ENCODE measurements at places on chromosomes 5 and 9.
A peak's percentile ranks its signal among the peaks of the same experiment; 100 is the strongest.

DNA sequence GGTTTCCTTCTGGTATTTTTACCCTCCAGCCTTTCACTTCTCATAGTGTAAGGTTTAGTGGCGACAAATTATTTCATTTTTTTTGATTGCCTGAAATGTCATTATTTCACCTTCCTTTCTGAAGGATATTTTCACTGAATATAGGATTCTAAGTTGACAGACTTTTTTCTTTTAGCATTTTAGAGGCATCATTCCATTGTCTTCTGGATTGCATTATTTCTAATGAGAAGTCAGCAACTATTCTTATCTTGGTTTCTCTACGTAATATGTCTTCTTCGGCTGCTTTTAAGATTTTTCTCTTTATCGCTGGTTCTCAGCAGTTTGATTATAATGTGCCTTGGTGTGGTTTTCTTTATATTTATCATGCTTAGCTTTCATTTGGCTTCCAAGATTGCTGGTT lies 194.2 kb downstream of the GAPVD1 start:
- no peak for DNase-seq

DNA sequence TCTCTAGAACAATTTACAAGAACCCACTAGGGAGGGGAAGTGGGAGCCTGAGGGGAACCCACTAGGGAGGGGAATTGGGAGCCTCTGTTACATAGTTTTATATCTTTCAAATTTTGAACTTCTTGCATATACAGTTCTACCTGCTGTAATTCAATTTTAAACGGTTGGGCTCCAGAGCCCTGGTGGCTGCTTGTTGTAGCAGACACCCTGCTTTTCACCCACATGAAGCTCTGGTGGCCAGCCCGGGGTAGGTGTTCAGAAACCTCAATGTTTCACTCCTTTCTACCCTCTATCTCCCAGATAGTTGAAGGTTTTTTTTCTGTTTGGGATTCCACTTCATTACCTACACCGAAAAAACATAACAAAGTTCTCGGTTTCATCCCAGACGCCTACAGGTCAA lies 124.4 kb downstream of the TMEM174 start:
- DNase-seq = no peak

DNA sequence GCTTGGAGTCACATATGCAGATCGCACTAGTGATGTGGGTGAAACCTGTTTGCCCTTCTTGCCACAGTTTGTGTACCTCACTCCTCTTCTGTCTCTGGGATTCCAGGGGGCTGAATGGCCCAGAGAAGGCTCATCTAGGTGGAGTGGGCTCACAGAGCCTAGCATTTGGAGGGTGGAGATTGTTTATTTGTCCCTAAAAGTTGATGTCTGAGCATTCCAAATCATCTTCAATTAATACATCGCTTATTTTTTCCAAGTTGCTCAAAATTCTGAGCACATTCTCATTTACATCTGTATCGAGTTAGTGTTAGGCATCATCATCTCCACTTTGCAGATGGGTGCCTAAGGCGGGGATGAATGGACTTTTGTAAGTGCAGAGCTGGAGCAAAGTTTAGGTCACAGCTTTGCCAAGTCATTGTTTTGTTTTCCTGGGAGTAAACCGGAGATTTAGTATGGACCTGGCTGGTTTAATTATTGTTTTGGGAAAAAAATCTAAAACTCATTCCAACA lies 2.0 kb downstream of the ABL1 start:
- no peak for DNase-seq

DNA sequence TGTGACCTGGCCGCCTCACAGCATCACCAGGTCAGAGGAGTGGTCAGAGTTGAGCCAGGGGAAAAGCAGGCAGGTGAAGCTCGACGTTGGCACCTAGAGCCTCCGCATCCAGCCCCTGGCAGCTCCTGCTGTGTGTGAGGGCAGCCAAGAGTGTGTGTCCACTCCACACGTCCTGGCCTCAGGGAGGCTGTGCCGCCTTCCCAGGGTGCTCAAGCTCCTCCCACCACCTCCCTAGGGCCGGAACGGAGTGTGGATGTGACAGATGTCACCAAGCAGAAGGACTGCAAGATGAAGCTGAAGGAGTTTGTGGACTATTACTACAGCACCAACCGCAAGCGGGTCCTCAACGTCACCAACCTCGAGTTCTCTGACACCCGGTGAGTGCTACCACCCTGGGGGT lies 72.5 kb downstream of the PHF2 start:
- no peak for DNase-seq

DNA sequence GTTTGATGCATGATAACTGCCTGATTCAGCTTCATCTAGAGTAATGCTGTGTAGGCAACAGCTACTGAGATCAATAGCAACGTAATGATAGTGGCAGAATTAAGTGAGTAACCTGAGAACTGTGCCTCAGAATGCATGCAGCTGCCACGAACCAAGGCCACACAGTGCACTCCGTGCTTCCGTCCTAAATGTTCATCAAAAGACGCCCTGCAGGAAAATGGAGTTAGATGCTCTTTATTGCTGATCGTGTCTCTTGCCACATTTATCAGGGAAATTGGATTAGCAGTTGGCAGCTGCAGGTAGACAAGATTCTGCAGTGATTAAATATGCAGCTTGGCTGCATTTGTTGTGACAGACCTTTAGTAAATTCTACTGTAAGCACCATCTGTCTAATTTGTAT lies 107.7 kb upstream of the TLX3 start:
- no peak for DNase-seq

DNA sequence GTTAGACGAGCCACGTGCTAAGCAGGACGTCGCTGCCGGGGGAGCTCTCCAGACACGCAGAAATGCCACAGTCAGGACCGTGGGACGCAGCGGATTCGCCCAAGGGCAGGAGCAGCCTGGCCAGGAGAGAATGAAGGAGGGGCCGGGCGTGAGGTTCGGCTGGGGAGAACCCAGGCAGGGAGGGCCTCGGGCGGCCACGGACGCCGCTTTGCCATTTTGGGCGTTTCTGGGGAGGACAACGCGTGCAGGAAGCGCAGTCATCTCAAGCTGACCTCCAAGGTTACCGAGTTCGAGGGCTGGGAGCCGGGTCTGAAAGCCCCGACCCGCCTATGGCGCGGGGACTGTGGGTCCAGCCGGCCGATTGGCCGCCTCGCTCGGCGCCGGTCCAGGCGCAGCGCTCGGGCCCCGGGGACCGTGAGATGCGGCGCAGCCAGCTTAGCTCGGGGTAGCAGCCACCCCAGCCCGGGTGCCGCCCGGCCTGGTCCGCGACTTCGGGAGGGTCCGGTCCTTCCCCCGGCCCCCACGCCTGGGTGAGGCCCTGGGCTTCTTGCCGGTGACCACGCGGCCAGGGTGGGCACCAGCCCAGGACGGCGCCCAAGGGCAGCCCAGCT lies 760 bp upstream of the MAN1B1 start:
- DNase-seq = peak; percentile 31

- DNase-seq = no peak
Observed at GRCh38 chr9:35110327-35110761, 5.3 kb downstream of the ATOSB start.
